ENCODE measurements at places on chromosomes 4 and X.

- no peak for DNase-seq
These were observed 103.8 kb downstream of the EFNB1 start for GRCh38 chrX:68932611-68933010.

- DNase-seq: no peak
These were observed 300.2 kb upstream of the VCX start for GRCh38 chrX:7542587-7543380.

DNA sequence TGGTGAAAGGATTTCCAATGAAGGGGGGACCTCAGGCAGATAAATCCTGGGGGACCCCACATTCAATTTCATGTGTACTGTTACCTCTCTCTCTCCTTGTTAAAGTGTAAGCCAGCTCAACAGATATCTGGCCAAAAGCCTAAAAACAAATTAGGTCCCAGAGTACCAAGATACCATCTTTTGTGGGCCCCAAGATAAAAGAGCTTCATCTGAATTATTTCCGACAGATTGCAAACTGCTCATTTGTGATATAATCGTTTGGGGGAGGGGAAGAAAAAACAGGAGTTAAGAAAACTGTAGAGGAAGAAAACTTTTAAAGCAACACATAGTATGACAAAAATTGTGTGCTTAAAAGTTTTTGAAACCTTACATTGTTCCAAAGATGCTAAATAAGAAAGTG is 33.6 kb downstream of the GRIA3 start:
- DNase-seq: no peak

- no peak for DNase-seq
These were observed 363.9 kb downstream of the PPP3CA start for GRCh38 chr4:100983426-100983825.

DNA sequence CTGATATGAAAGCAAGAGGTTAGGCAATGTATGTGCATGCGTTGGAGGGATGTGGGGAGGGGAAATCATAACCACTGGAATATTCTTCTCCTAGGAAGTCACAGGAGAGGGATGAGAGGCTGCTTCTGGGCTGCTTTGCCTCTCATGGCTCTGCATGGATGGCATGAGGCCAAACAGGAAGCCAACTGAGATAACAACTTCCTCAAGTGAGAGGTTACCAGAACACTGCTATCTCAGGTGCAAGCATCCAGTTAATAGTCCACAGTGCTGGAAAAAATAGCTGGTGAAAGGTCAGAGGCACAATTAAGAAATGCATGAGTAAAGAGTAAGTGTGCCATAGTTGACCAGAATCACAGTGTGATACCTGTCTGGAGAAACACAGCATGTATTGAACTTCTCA is 113.3 kb downstream of the ELOVL6 start:
- no peak for DNase-seq

GRCh38 chr4:95761871-95762270 is 78.0 kb upstream of the PDHA2 start:
- DNase-seq: no peak

- DNase-seq: no peak
These were observed 116.3 kb downstream of the STOX2 start for GRCh38 chr4:184021389-184021788.

- no peak for DNase-seq
These were observed 367.8 kb upstream of the SLC7A11 start for GRCh38 chr4:138609943-138610350.

Data from 8988T (cell line).